ENCODE measurements at places on chromosomes 7 and 10.

DNA sequence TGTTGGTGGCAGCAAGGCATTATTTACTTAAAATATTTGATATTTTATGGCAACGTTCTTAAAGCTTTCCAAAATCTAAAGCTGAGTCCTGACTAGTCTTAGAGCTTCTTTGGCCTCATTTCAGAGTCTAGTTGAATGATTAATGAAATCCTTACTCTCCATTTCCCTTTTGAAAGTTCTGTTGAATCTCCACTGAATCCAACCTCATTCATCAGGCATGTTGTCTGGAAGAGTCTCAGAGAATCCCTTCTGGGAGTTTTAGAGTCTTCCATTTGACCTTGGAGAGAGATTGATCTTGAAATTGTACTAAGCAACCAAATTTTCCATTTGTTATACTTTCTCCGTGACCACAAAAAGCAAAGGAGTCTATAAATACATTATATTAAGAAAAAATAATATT lies 198.5 kb upstream of the TMEM196 start:
- DNase-seq, result no peak

- DNase-seq, result no peak
Measured at GRCh38 chr10:79941585-79942210, 7.2 kb downstream of the SFTPD start.

- DNase-seq, result no peak
Measured at GRCh38 chr10:17743437-17743836, 8.6 kb upstream of the TMEM236 start.

GRCh38 chr10:51097546-51097945 lies 23.3 kb downstream of the PRKG1 start:
- DNase-seq, result no peak

DNA sequence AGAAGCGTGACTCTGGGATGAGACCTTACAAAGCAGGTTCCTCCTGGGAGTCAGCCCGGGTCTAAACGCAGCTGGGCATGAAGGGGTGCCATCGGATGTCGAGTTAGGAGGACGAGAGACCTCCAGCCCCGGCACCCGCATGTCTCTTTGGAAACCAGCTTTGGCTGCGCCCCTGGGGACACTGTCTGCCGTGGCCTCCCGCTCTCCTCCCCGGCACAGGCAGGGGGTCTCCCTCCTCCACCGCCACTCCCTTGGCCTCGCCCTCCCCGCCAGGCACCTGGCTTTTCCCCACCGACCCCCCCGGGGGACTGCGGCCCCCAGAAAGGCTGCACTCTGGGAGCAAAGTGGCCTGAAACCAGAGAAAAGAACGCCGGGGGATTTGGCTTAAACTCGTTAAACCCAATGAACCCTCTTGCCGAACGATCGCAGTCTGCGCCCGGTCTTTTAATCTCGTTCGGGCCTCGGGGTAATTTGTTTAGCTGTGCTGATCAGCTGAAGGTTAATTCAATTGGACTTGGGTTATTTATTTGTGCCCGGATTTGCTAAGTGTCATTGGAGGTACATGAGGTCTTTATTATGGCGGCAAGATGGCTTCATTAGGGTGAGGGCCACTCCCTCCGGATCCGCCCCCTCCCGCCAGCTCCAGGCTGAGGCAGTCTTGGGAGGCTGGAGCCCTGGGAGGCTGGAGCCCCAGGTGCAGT lies 16.4 kb upstream of the PSMG3 start:
- DNase-seq, result no peak

GRCh38 chr7:7639421-7639820 lies 1.1 kb upstream of the UMAD1 start:
- no peak for DNase-seq

- no peak for DNase-seq
Measured at GRCh38 chr10:62045765-62046521, 144.4 kb downstream of the ARID5B start.

DNA sequence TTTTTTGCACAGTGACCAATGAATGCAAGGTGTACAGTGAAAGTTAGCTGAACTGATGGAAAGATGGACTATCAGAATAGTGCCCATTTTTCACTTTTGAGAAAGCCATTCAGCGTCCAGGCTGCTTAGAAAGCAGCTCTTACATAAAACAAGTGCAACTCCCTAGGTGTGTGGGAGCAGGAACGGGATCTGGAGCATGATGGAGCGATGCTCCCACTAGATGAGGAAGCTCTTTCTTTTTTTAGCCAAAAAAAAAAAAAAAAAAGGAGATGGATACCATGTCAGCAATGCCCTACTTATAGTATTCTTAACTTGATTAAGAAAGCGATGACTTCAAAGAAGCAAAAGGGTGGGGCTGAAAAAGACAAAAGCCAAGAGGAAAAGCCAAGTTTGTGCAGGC lies 925.5 kb downstream of the GATA3 start:
- DNase-seq, result no peak

DNA sequence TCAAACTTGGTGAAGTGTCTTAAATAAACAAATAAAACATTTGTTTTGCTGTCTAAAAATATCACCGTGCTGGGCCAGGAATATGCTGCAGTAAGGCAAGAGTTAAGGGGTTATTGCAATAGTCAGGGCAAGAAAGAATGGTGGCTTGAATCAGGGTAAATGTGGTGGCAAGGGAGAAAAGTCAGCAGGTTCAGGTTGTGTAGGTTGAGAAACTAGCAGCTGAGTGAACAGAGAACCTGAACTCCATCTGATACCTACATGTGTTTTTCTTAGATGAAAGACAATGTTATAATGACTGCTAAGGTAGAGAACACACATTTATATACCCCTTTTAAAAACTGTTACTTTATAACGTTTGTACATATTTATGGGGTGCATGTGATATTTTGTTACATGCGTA lies 28.7 kb downstream of the OTUD1 start:
- no peak for DNase-seq

DNA sequence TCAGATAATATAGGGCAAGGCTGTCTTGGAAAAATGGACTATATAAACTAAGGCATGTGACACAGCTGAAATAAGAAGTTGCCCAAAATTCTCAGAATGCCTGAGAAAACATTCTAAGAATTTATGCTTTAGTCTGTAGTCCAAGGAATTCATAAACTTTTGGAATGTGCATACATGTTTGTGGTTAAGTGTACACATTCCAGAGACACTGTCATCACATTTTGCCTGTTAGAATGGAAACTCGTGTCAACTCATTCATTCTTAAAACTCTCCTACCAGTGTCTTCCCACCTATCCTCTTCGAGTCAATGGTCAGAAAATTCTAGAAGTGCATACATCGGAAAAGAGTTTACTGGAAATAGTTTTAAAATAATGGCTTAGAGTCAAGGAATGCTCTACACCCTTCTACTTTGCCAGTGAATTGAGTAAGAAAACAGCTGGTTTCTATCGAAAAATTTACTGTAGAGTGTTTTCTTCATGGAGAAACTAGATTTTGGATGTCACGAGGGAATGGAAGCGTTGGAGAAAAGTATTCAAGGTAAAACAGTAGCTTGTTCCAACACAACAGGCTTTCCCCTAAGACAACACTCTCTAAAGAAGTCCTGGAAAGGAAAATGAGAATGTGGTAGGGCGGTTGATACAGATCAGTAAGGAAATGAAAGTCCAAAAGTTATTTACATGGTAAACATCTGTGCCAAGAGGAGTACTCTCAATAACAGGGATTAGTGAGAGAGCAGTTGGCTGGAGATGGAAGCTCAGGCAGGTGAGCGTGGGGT lies 1177.6 kb upstream of the C7orf33 start:
- no peak for DNase-seq

DNA sequence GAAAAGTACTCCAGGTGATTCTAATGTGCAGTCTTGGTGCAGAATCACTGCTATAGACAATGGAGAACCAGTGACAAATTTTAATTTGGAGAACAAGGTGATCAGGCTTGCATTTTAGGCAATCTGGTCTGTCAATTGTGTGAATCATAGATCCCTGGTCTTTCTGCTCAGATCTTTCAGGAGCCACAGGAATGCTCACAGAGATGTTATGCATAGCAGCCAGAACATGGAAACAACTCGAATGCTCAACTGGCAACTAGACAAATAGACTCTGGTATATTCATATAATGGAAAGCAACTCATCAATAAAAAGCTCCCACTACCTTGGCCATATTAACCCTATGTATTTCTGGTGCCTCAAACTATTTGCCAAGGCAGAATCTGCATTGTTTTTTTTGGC lies 209.1 kb downstream of the PHF14 start:
- no peak for DNase-seq

- DNase-seq, result no peak
Measured at GRCh38 chr10:69392481-69393000, 24.2 kb downstream of the TACR2 start.

DNA sequence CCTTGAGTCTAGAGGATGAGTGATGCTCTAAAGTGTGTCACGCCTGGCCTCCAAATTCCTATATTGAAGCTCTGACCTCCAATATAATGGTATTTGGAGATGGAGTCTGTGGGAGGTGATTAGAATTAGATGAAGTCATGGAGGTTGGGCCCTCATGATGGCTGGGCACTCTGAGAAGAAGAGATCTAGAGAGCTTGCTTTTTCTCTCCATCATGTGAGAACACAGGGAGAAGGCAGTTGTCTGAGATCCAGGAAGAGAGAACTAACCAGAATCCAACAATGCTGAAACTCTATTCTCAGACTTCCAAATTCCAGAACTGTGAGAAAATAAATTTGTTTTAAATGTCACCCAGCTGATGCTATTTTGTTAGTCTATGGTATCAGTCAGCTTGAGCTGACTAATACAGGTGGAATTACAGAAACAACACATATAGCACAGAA lies 15.1 kb downstream of the RNF216 start:
- DNase-seq, result no peak

DNA sequence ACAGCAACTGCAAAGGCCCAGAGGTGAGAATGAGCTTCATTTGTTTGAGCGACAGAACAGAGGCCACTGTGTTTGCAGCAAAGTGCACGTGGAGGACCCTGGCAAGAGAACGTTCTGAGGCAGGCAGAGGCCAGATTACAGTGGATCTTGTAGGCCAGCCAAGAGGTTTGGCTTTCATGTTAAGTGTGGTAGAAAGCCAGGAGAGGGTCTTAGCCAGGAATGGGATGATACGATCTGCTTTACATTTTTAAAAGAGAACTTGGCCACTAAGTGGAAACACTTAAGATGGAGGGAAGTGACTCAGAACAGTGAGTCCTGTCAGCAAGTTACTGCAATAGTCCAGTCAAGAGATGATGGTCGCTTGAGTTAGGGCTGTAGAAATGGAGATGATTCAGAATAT lies 4.6 kb downstream of the CCDC136 start:
- DNase-seq, result no peak

GRCh38 chr7:28558236-28558635 lies 145.9 kb downstream of the CREB5 start:
- no peak for DNase-seq

GRCh38 chr7:49774459-49775064 lies 1.1 kb downstream of the VWC2 start:
- DNase-seq, result no peak

DNA sequence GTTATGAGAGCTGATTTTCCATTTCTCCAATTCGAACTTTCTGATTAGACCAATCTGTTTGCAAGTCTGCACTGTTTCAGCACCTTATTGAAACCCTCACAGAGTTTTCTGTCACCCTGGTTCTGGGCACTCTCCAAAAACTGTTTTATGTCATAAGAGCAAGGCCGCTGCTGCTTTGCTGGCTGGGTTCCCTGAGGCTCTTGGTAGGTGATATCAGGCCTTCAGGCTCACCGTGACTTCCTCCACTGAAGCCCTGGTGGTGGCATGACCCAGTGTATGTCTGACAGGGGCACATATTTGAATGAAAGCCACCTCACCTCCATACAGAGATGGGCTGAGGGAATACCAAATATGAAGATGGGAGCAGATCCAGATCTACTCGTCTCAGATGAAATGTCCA lies 8.3 kb downstream of the RABGEF1 start:
- DNase-seq, result no peak

GRCh38 chr10:34256216-34256615 lies 558.9 kb downstream of the PARD3 start:
- no peak for DNase-seq

DNA sequence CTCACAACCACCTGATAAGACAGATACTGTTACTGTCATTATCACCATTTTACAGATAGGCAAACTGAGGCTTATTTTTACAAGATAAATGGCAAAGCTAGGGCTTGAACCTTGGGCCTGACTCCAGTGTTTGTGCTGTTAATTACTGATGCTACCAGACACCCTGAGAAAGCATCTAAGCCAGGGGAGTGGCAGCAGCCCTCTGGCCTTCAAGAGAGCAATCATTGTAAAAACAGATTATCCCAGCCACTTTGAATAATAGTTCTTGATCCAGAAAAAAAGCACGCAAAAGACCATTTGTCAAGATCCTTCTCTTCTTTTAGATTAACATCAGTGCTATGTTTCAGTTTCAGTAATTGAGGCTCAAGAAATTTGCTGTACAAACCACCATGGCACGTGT lies 109.5 kb downstream of the PLCE1 start:
- DNase-seq, result no peak

- no peak for DNase-seq
Measured at GRCh38 chr10:32376771-32377170, 29.8 kb upstream of the EPC1 start.

- DNase-seq, result no peak
Measured at GRCh38 chr7:49624611-49625010, 148.8 kb upstream of the VWC2 start.

DNA sequence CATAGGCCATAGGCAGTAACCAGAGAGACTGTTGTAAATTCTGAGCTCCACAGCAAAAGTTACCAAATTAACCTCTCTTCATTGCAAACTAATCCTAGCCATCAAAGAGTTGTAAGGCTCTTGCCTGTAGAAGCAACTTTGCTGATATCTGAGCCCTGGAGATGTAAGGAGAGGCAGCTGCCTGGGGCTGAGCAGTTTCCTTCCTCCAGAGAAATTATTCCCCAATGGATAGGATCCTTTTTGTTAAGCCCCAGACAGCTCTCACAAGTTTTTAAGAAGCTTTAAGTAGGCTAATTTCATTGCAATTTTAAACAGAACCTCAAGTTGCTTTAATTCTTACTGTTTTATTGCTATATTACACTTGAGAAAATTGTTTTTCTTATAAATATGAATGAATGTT lies 211.1 kb downstream of the GALNT17 start:
- DNase-seq, result no peak

DNA sequence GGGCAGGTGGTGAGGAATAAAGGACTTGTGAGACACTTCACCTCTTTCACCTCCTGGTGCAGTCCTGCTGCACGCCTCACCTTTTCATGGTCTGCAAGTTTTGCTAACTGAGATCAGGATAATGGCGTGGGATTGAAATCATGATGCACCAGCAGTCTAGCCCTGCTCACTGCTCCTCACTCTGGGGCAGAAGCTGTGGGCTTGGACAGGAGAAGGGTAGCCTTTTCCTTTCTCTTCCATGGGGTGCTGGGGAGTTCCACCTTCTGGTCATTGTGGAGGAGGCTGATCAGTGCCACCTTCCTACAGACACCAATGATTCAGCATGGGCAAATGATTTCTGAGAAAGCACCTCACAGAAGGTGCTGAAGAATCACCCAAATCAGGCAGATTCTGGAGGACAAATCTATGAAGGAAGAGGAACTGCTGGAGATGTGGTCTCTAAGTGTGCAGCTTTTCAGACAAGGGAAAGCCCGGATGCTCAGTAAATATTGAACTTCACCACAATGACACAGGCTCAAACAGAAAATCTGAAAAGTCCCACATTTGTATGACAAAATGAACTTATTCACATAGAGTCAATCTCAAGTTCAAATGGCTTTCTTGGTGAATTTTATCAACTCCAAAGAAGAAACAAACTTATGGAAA lies 19.7 kb downstream of the MBL2 start:
- DNase-seq, result no peak
